CD4-positive, alpha-beta T cell treated with Interleukin-12 subunit alpha and Interleukin-12 subunit beta, for 1 hour (primary cell): ENCODE measurements at places on chromosomes 11 and 22.

DNA sequence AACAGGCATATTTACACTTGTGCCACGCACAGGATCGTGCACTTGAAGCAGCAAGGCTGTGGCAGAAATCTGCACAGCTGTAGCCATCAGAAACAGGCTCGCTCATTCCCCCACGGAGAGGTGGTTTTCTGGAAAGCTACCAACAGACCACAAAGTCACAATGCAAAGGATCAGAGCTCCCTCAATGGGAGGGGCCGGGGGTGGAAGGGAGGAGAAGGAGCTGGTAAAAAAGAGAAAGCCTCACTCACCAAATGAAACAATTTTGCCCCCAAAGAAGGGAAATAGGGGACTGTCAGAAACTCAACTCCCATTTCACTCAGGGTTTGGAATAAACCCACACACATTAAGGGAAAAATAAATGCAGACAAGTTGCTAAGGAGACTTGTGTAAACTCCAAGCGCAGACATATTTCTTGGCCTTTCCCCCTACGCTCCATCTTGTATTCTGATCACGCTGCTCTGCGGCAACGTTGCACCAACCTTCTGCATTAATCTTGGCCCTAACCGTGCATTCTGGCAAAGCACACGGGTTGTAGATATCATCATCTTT is 43.2 kb upstream of the BLID start:
- DNase-seq, result no peak

DNA sequence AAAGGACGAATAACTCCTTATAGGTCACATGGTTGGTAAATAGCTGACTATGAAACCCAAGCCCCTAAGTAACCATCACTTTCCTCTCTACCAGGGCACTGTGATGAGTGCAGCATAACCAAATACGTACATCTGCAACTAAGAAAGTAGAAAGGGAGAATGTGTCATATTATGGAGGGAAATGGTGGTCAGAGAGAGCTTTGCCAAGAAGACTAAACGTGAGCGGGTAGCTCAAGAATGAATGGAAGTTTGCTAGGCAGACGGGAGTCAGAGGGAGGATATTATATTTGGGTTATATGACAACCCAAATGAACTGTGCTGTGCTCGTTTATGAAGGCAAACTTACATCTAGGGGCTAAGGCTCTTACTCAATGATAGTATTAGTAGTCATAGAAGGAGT is 537.3 kb downstream of the OPCML start:
- DNase-seq, result no peak

DNA sequence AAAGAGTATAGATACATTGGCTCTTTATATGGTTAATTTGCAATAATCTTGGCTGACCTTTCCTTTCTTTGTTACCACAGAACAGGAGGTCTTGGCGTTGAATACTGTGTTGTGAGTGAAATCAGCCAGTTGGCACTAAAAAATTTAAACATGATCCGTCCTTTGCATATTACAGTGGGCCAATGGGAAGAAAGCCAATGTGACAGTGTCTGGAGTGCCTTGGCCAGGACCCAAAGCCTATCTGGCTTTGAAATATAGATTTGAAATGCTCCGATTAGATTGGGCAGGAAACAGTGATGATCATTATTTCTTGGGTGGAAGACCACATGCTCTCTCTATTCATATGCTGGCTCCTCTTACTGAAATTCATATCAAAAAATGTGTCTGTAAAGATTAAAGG is 339.6 kb upstream of the ANO3 start:
- DNase-seq, result no peak

DNA sequence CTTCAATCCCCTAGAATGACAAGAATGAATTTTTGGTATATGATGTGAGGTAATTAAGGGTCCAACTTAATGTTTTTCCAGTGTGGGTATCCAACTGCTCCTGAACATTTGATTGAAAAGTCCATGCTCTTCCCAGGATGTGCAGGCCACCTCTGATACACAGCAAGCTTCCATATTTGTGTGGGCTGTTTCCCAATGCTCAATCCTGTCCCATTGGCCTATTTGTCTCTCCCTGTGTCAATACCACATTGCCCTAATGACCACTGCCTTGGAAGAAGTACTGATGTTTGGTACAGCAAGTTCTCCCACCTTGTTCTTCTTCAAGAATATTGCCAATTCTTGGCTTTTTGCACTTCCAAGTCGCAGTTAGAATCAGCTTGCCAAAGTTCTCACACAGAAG is 42.9 kb downstream of the KCNQ1OT1 start:
- no peak for DNase-seq

- no peak for DNase-seq
Measured at GRCh38 chr22:25492162-25492561, 72.3 kb upstream of the GRK3 start.

DNA sequence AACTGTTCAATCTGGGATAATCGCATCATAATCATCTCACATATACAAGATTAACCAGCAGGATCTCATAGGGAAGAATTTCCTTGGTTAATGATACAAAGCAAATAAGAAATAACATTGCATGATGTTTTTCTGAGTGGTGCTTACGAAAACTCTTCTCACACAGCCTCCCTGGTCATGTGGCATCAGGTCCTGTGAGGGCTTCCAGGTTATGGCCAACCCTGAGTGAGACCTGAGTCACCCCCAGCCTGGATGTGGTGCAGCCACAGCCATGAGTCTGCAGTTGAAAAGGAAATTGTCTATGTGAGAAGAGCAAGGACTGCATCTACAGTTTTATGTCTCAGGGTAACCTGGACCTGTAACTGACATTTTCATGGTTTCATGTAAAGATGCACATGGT is 90.5 kb upstream of the XKR3 start:
- DNase-seq, result no peak

- no peak for DNase-seq
Measured at GRCh38 chr11:117290809-117291396, at the start of gene BACE1-AS. TSS of gene BACE1-AS (plus strand) at chr11:117291346.

- no peak for DNase-seq
Measured at GRCh38 chr22:43302531-43303041, 40.6 kb downstream of the SCUBE1 start.
